ENCODE measurements at places on chromosomes 2 and 18.

DNA sequence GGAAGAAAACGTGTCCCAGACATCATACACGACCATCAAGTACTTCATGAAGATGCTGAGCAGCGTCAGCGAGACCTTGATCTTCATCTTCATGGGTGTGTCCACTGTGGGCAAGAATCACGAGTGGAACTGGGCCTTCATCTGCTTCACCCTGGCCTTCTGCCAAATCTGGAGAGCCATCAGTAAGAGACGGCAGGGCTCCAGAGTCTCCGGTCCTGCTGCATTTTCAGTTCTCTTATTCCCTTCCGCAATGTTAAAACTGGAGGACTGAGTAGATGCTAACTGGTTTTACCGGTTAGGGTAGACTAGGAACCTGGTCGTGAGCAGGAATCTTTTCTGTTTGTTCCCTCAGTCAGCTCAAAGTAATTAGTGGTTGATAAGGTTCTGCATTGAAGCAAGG lies 32.3 kb downstream of the SLC9A4 start:
- no peak for DNase-seq

GRCh38 chr2:151153601-151154000 lies 108.1 kb downstream of the RBM43 start:
- no peak for DNase-seq

GRCh38 chr2:143473216-143473615 lies 344.0 kb downstream of the ARHGAP15 start:
- DNase-seq, result no peak

- DNase-seq, result no peak
Measured at GRCh38 chr2:28350196-28350595, 42.5 kb upstream of the FOSL2 start.

DNA sequence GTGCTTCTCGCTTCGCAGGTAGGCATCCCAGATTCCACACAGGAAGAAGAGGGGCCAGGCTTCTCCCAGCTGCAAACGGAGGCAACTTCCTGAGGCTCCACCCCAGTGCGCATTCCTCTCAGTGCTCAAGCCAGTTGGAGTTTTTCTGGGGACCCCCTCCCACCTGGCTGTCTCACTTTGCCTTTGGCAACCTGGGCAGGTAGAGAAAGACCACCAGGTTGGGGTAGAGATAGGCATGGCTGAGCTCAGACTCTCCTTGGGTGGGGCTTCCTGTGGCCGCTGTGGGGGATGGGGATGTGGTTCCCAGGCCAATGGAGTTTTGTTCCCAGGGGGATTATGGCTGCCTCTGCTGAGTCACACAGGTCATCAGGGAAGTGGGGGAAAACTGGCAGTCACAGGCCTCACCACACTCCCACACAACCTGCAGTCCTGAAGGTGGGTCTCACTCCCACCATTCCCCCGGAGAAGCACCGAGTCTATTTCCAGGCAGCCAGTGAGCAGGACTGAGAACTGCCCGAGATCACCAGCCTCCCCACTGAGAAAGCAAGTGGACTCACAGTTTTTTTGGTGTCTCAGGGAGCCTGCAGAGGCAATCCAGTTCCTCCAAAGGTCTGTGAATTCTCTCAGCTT lies 38.1 kb downstream of the SLC39A10 start:
- DNase-seq, result no peak

DNA sequence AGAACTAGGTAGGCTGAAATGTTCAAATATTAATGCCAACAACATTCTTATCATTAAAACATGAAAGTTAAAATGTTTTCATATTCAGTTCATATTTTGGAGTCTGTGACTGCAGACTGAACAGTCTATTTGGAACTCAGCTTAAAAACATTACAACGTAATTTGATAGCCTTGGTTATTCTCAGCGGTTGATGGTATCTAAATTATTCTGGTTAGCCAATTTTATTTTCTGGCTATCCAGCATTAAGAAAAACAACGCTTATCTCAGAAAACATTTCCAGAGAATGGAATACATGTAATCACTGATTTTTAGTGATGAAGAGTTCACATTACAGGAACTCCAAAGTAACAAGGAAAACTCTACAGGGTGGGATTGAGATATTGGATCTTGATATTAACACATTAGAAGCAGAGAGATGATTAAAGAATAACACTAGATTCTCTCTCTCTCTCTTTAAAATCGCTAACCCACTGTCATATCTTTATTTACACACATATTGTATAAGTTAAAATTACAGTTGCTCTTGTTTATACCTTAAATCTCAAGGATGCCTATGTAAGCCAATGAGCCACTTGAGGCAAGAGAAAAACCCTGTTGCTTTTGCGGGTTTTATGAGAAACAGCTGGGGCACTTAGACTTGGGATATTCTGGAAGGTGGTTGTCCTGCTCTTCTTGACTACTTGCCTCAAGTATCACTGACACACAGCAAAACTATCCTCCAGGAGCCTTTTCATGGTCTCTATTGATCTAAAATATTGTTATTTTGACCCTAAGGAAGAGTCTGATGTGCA lies 84.9 kb downstream of the ICOS start:
- no peak for DNase-seq
